Pulmonary artery endothelial cell (primary cell): ENCODE measurements at places on chromosomes 6 and 20. TPM values are rescaled to one million over a fixed set of nuclear protein-coding genes. Genes with fewer than 3 reads are reported as not detected.

The UBE3D gene
- total RNA-seq = 5.1 and 6.3 TPM in 2 replicates

The RRP36 gene
- total RNA-seq = 112 and 137 TPM in 2 replicates

The KHDC3L gene
- total RNA-seq = not detected in 2 replicates

The CDC40 gene
- 25.2 and 35.9 TPM in 2 replicates for total RNA-seq

The LY6G6D gene
- not detected in 2 replicates for total RNA-seq

The BPIFB4 gene
- total RNA-seq = not detected in 2 replicates

The RGS17 gene
- 1.5 and 6.1 TPM in 2 replicates for total RNA-seq

The EEF1A2 gene
- total RNA-seq = 0.32 and 0.99 TPM in 2 replicates

The TGM2 gene
- 390 and 674 TPM in 2 replicates for total RNA-seq

The PGC gene
- total RNA-seq = not detected in 2 replicates

The ATRN gene
- total RNA-seq = 45.3 and 49.4 TPM in 2 replicates

The CHMP4B gene
- total RNA-seq = 48.8 and 52.8 TPM in 2 replicates

The VGLL2 gene
- not detected in 2 replicates for total RNA-seq

The PRKN gene
- 0.39 and 0.59 TPM in 2 replicates for total RNA-seq

The SMIM26 gene
- 40.9 and 114 TPM in 2 replicates for total RNA-seq

The KCNG1 gene
- total RNA-seq = 0.40 and 1.3 TPM in 2 replicates

The GABRR1 gene
- total RNA-seq = not detected in 2 replicates

The IPCEF1 gene
- under 0.01 and 0.11 TPM in 2 replicates for total RNA-seq

The MED23 gene
- 30.3 and 37.4 TPM in 2 replicates for total RNA-seq

The RFX6 gene
- total RNA-seq = not detected in 2 replicates

The COX4I2 gene
- not detected in 2 replicates for total RNA-seq

The ADGRF5 gene
- total RNA-seq = 2.0 and 20.1 TPM in 2 replicates

The VNN1 gene
- not detected in 2 replicates for total RNA-seq

The COL20A1 gene
- total RNA-seq = not detected in 2 replicates

The COL9A1 gene
- total RNA-seq = not detected in 2 replicates

The ZBP1 gene
- not detected in 2 replicates for total RNA-seq

The CENPW gene
- total RNA-seq = 22.0 and 33.6 TPM in 2 replicates

The RAET1G gene
- 0.13 and 0.67 TPM in 2 replicates for total RNA-seq

The GNRH2 gene
- 0.21 TPM in 1 of 2 replicates, not detected in the other for total RNA-seq

The RAB5IF gene
- 88.5 and 137 TPM in 2 replicates for total RNA-seq

The KIF6 gene
- total RNA-seq = not detected in 2 replicates

The TAAR5 gene
- total RNA-seq = not detected in 2 replicates

The TRIM10 gene
- total RNA-seq = not detected in 2 replicates

The PRSS16 gene
- total RNA-seq = not detected in 2 replicates

The SLC17A3 gene
- not detected in 2 replicates for total RNA-seq

The OR2J3 gene
- total RNA-seq = not detected in 2 replicates

The MEP1A gene
- total RNA-seq = not detected in 2 replicates

The ADTRP gene
- 5.9 and 13.2 TPM in 2 replicates for total RNA-seq

The FILIP1 gene
- 2.3 and 10.5 TPM in 2 replicates for total RNA-seq

The SYCP2L gene
- not detected in 2 replicates for total RNA-seq

The TP53TG5 gene
- not detected in 2 replicates for total RNA-seq

The SYCP2 gene
- total RNA-seq = 0.28 and 0.33 TPM in 2 replicates

The PDE10A gene
- 7.1 and 9.8 TPM in 2 replicates for total RNA-seq

The MAFB gene
- total RNA-seq = 0.46 and 0.85 TPM in 2 replicates

The BPIFB1 gene
- total RNA-seq = not detected in 2 replicates

The OR2B6 gene
- not detected in 2 replicates for total RNA-seq

The DEFB124 gene
- total RNA-seq = not detected in 2 replicates

The MRPS18B gene
- total RNA-seq = 48.8 and 57.7 TPM in 2 replicates

The SIGLEC1 gene
- not detected in 2 replicates for total RNA-seq

The SLC24A3 gene
- total RNA-seq = not detected in 2 replicates

The OPN5 gene
- not detected in 2 replicates for total RNA-seq

The VSTM2L gene
- total RNA-seq = 0.20 and 0.35 TPM in 2 replicates

The TFAP2B gene
- total RNA-seq = not detected in 2 replicates

The SLPI gene
- total RNA-seq = 0.18 TPM in 1 of 2 replicates, not detected in the other

The KIAA0408 gene
- not detected in 2 replicates for total RNA-seq
